Nucleus accumbens (tissue), 56 donors: ENCODE measurements at places on chromosomes 11 and 22.

- no peak for DNase-seq
Observed at GRCh38 chr11:27291954-27292636, 70.9 kb downstream of the CCDC34 start.

DNA sequence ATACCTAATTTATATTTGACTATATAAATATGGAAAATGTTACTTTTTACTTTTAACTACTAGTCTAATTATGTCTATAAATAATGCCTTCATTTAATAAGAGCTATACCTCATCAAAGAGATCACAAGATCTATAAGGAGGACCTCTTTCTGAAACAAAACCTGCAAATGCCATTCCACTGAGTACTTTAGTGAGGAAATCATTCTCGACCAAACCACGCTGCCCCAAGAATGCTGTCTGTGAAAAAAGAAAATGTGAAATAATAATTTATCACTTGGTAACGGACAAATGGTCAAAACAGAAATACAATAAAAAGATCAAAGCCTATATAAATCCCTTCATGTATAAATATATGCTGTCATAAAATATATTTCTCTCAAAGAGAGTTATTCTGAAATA is 301.7 kb downstream of the SBF2 start:
- no peak for DNase-seq

DNA sequence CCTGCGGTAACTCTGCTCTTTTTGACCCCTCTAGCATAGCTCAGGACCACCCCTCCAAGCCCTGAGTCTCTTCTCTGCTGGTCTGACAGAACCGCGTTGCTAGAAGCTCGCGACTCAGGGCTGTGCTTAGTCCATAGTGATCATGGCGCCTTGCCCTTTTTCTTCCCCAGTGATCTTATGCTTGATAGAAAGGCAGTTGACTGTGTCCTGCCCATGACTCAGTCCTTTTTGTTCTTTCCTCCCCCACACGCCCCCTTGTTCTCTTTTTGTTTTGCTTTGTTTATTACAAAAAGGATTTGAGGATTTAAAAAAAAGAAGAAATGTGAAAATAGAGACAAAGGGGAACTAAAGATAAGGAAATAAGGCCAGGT is 17.5 kb downstream of the IL17RA start:
- DNase-seq = no peak

GRCh38 chr11:119056421-119056999 is 495 bp downstream of the HYOU1 start:
- no peak for DNase-seq

DNA sequence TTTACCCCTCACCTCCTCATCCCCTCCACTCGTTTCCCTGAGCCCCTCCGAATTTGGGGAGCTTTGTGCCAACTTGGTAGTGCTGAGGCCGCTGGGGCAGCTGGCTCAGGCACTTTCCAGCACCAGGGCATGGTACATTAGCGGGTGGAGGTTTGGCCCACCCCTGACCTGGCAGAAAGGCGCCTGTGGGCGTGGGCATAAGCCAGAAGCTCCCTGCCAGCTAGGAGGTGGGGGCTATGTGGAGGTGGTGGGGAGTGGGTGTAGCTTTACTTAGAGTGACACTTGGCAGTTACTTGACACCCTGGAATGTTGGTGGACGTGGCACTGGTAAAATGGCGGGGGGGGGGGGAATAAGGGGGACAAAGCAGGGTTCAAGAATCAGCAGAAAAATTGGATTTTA is 10.3 kb upstream of the IGF2 start:
- DNase-seq = no peak

DNA sequence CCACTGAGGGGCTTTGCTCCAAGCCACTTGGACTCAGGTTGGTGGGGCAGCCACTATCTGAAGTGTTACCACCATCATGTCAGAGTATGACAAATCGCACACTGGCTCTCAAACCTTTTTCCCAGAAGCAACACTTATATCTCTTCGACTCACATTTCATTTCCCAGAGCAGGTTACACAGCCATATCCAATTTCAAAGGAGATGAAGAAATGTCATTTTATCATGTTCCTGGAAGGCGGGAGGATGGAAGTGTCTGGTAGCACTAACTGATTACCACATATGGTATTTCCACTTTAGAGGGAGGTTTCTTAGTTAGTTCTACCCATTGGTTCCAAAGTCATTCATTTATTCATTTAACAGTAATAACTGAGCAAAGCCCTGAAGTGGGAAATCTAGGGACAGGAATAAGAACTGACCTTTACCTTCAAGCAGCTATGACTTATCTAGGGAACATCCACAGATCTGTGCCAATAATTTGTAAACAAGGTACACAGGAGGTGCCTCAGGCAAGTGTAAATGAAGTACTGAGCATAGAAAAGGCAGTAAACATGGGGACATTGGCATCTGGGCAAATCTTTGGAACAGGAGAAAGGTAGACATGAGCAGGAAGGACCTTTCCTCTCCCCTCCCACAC is 54.9 kb upstream of the LRRC55 start:
- no peak for DNase-seq

GRCh38 chr22:42344361-42344905 is 74.0 kb upstream of the TCF20 start:
- DNase-seq = peak; percentile 71
